ENCODE measurements at places on chromosomes 3 and 15.

DNA sequence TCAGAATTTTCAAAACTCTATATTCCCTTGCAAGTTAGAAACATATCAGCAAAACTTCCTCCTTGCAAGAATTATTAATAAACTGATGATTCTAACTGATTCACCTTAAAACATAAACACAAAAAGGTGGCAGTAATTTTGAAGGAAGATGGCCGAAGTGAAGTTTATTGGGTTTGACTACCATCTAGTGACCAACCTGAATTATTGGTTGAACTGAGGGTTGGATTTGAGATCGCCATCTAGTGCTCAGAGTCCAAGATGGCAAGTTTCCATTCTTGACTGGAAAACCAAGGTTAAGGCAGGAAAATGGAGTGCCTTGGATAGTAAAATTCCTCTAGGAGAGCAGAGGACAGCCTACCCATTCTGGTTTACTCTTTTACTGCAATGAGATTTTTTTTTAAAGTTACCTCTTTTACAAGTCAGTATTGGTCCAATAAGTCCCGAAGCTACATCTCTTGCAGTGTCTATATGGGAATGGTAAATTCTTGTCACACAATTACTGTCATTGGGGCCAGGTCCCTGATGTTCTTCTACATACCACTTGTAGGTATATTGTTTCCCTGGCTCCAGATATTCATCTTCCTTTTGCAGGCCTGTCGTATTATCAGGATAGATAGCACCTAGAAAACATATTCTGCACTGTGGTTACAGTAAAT is 51.6 kb upstream of the CP start:
- no peak for DNase-seq

DNA sequence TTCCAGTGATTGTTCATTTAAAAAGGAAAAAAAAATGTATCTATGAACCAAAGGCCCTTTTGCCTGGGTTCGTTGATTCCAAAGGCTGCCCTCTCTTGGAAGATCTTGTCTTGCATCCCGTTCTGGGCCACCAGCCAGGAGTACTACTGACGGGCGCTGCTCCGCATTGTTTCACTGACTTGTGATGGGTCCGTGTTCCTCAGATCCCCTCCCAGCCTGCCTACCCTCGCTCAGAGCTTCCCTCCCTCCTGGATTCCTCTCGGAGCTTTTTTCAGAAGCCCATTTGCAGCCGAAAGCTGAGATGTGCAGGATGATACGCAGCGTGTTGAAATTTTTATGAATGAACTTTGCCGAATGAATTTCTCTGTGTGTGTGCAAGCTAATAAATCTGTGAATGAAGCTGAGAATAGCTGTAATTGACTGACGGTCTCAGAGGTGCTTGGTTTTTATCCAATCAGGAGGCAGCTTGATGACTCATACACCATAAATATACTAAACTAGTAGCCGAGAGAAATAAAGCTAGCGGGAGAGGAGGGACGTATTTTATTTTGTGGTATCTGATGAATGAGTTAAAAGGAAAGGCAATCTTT is at the start of gene SHC4:
Gene SHC4 (minus strand): TSS at position 396 of the 590 bp plus-strand sequence. CDS start 904 bp downstream, outside the sequence.
- DNase-seq, result peak; percentile 81

GRCh38 chr3:129607391-129608068 is 1.1 kb upstream of the PLXND1 start:
- DNase-seq, result peak; percentile 72

GRCh38 chr3:7166460-7166859 is 305.5 kb downstream of the GRM7 start:
- DNase-seq, result peak; percentile 43

DNA sequence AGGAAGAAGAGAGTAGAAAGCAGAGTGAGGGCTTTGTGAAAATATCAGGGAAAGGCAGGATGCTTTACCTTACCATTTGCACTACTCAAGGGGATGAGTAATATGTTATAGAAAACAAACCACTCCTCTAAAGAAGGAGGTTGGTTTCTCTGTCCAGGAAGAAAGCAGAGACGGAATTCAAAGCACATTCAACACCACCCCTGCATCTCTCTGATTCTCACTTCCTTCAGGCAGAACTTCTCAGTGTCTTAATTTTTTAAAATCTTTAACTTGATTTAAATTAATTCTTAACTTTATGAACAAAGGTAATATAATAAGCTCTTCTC is 82.4 kb downstream of the NR2F2 start:
- DNase-seq, result no peak

DNA sequence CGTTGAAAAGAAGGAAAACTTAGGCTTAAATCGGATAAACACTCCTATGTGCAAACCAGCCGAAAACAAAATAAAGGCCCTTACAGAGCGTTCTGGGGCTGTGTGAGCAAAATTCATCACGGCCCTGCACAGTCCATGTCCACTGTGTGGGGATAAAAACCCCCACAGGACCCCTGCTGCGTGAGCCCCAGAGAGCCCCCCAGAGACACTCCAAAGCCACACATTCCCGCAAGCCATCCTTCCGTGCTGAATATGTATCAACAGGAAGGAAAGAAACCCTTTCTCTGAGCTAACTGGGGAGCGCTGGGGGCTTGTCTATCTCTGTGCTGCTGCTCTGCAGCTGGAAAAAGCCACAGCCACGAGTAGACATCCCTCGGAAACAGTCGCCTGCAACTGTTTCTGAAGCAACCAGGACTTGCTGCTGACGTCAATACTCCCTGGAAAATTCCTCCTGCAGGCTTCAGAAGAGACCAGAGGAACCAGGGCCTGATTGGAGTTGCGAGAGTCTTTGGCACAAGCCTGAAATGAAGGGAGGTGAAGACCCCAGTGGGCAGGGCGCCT is 72.7 kb downstream of the NUP210 start:
- DNase-seq, result no peak

DNA sequence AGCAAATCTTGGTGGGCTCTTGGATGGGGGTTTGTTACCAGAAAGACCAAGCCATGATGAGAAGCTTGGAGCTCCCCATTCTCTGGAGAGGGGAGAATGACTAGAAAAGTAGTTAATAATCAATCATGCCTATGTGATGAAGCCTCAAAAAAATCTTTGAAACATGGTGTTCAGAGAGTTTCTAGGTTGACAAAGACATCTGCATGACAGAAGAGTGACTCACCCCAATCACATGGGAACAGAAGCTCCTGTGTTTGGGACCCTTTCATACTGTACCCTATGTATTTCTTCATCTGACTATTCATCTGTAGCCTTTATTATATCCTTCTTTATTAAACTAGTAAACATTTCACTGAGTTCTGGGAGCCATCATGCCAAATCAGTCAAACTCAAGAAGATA is 87.4 kb downstream of the BCHE start:
- DNase-seq, result no peak

GRCh38 chr3:149459491-149460059 is 14.9 kb upstream of the TM4SF4 start:
- DNase-seq, result no peak

DNA sequence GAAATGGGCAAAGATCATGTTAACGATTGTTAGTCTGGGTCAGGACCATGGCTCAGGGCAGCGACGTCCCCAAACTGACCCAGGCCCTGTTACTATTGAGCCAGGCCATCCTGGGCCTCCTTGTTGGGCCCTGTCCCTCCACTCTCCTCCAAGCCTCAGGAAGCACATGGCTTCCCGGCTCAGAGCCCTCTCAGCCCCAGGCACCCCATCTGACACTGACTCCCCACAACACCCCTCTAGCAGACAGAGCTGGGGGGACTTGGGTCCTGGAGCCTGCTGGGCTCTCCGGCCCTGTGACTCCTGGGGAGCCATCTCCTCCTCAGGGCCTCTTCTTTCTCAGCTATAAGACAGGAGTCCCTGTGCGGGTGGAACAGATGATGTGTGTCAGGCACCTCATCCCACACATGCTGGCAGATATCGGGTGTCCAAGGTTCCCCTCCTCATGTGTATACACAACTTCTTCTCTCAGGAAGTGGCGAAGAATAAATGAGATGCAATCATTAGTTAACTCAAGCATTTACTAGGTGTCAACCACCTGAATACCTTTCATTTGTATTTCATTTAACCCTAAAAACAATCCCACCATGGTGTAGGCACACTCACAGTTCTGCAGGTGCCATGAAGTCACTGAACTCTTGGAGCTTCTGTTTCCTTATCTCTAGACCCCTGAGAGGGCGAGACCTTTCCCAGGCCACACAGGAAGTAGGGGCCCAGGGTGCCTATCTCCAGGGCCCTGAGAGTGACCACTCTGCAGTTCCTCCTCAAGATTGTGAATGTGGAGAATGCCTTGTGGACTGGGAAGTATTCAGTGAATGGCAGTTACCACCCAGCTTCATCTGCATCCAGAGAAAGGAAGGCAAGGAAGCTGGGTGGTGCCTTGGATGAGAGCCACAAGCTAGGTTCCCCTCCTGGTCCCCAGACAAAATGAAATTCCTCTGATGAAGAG is 282.5 kb upstream of the TLE3 start:
- DNase-seq, result no peak

DNA sequence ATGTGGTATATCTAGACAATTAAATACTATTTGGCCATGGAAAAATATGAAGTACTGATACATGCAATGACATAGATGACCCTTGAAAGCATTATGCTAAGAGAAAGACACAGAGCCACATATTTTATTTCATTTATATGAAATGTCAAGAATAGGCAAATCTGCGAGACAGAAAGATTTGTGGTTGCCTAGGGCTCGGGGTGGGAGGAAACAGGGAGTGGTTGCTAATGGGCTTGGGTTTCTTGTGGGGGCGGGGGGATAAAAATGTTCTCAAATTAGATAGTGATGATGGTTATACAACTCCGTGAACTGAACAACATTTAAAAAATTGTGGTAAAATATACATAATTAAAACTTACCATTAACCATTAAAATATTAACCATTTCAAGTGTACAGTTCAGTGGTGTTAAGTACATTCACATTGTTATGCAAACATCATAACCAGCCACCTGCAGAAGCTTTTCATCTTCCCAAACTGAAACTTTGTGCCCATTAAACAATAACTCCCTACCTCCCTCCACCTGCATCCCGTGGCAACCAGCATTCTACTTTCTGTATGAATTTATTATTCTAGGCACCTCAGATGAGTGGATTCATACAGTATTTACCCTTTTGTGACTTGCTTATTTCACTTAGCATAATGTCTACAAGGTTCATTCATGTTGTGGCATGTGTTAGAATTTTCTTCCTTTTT is 24.3 kb upstream of the ANP32A start:
- no peak for DNase-seq

GRCh38 chr3:33146791-33147445 is 33.1 kb downstream of the CRTAP start:
- no peak for DNase-seq

DNA sequence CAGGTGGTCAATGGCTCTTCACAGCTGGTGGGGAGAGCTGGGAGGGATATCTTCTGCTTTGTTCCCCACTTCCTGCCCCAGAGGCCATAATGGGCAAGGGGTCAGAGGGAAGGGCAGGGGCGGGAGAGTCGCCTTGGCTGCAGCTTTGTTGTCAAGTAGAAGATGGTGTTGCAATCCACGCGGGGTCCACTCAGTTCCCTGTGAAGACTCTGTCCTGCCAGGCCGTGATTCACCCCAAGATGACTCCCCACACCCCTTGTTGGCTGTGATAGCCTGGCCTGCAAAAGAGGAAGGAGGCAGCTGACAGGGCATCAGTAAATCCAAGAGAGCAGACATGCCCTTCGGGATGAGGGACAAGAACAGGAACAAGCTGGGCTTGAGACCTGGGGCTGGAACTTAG is 6.9 kb downstream of the GALNT15 start:
- DNase-seq, result peak; percentile 74

DNA sequence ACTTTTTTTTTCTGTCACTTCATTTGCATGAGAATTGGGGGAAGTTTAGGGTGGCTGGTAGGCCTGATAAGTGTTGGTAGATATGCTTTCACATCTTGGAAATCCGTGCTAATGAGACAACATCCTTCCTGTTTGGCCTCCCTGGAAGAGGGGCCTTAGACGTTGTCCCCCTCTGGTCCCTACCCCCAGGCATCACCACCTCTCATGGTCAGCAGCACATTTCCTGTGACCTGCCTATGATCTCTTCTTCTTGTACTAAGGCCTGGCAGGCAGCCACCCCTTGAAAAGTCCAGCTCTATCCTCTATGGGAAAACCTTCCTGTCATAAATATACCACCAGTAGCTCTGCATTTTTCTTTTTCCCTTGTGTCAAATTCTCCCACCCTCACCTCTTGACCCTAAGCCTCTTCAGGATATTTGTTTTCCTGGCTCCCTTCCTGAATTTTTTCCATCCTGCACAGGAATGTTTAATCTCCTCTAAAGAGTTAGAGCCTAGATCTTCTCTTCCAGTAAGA is 107.8 kb downstream of the SNRK start:
- peak; percentile 87 for DNase-seq

- no peak for DNase-seq
Observed at GRCh38 chr3:114858329-114858728, 288.8 kb downstream of the ZBTB20 start.

DNA sequence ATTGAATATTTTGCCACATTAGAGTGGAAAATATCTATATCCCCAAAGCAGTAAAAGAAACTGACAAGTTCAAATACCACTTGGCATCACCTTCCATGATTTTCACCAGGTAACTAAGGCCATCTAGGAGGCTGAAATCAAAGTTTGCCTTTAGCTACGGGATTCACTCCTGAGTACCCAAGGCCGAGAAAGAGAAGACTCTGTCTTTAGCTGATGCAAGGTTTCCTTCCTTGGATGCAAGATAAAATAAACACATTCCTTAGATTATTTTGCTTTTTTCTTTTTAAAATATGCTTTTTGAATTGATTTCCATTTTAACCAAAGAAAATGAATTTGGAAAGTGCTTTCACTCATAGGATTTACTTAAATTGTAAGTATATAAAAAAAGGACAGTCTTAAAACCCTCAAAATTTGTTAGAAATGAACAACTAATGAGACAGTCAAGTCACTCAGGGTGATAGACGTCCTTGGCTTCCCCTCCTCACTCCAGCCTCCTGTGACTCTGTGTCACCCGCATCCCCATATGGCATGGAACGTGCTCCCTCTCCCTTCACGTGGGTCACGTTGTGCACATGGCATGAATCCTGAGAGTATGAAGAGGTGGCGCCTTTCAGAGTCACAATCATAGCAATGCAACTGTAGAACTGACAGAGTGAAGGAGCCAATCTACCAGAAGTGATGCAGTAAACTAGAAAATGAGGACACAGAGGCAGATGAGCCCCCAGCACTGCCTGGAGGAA is 148.4 kb downstream of the RTP4 start:
- no peak for DNase-seq

GRCh38 chr3:25818335-25818734 is 28.4 kb downstream of the OXSM start:
- no peak for DNase-seq

DNA sequence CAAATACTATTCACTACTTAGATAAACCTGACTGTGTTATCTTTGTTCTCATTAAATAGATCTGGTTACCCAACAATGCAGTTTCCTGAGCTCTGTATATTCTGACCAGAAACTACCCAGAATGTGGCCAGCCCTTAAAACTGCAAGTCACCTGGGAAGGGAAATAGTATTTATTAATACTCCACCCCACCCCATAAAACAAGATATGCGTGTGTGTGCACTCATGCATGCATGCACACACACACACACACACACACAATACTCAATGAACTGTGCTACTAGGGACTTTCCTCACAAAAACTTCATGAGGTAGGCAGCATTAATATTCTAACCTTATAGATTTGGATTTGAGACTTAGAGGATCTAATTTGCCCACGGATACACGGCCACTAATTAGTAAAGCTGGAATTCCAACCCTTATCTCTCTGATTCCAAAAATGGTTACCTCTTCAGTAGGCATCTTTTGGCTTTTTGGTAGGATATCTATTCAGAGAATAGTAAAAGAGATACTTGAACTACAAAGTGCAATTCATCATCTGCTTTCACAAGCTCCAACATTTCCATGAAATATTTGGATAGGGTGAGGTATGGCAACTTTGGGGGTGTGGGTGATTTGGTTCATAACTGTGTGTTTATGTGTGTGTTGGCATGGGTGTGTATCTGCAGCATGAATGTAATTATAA is 197.0 kb upstream of the CFAP20DC start:
- DNase-seq, result no peak

Measured in right cardiac atrium (tissue), 5 donors.